Muscle of arm (tissue), 14 donors: ENCODE measurements at places on chromosomes 2 and 18. TPM values are rescaled to one million over a fixed set of nuclear protein-coding genes. Genes with fewer than 3 reads are reported as not detected.

Gene ANKRD29
- polyA plus RNA-seq: 5.7 TPM

Gene C2orf72
- polyA plus RNA-seq: 1.3 TPM

Gene NLRC4
- polyA plus RNA-seq: 1.2 TPM

Gene LYPD6B
- polyA plus RNA-seq: 0.21 TPM

Gene HMSD
- polyA plus RNA-seq: not detected
